Lung (tissue), 17 donors: ENCODE measurements at places on chromosomes 1 and 21. TPM values are rescaled to one million over a fixed set of nuclear protein-coding genes. Genes with fewer than 3 reads are reported as not detected.
A peak's percentile ranks its signal among the peaks of the same experiment; 100 is the strongest.

OLFML2B gene
- 11.0 TPM for total RNA-seq

SPRR1A gene
- total RNA-seq = not detected

FCRLB gene
- total RNA-seq = 0.34 TPM

GRCh38 chr1:65147424-65148177 lies 402 bp upstream of the AK4 start:
- H3K27me3 ChIP-seq = peaks cover 59% of the 10 kb centered on the region
- no peaks in the 10 kb centered on the region for H3K4me1 ChIP-seq
- peak overlapping the region; percentile 50 for H3K4me3 ChIP-seq
- H3K27ac ChIP-seq = peak overlapping the region; percentile 75

GRCh38 chr1:169390303-169390702 lies 22.3 kb downstream of the BLZF1 start:
- no peaks in the 10 kb centered on the region for H3K27me3 ChIP-seq
- H3K27ac ChIP-seq = no peak overlapping the region
- peaks cover 12% of the 10 kb centered on the region for H3K36me3 ChIP-seq
- DNase-seq = no peak

- no peak for DNase-seq
- H3K4me3 ChIP-seq = no peak overlapping the region
- H3K27me3 ChIP-seq = no peaks in the 10 kb centered on the region
- H3K27ac ChIP-seq = no peak overlapping the region
- no peaks in the 10 kb centered on the region for H3K4me1 ChIP-seq
Measured at GRCh38 chr1:153217744-153218416, 496 bp downstream of the PRR9 start.

- H3K4me3 ChIP-seq = no peak overlapping the region
- H3K4me1 ChIP-seq = peaks cover 4% of the 10 kb centered on the region
- no peaks in the 10 kb centered on the region for H3K36me3 ChIP-seq
- H3K27me3 ChIP-seq = no peaks in the 10 kb centered on the region
Measured at GRCh38 chr1:89737985-89738510, 82.8 kb upstream of the LRRC8D start.

GRCh38 chr1:216314379-216315095 lies 108.7 kb downstream of the USH2A start:
- H3K27ac ChIP-seq = no peak overlapping the region
- H3K27me3 ChIP-seq = no peaks in the 10 kb centered on the region
- no peak overlapping the region for H3K4me3 ChIP-seq
- H3K4me1 ChIP-seq = no peaks in the 10 kb centered on the region
- no peak for DNase-seq

DNA sequence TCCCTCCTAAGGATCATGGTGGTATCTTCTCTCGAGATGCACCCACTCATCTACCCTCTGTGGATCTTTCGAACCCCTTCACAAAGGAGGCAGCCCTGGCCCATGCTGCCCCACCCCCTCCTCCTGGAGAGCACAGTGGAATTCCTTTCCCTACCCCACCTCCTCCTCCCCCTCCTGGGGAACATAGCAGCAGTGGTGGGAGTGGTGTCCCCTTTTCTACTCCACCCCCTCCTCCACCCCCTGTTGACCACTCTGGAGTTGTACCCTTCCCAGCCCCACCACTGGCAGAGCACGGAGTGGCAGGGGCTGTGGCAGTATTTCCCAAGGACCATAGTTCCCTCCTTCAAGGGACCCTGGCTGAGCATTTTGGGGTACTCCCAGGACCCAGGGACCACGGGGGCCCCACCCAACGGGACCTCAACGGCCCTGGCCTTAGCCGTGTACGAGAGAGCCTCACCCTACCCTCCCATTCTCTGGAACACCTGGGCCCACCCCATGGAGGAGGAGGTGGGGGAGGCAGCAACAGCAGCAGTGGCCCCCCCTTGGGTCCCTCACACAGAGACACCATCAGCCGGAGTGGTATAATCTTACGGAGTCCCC lies 14.5 kb upstream of the TARS2 start:
- no peak overlapping the region for H3K4me3 ChIP-seq
- H3K27me3 ChIP-seq = no peaks in the 10 kb centered on the region
- no peak for DNase-seq

DNA sequence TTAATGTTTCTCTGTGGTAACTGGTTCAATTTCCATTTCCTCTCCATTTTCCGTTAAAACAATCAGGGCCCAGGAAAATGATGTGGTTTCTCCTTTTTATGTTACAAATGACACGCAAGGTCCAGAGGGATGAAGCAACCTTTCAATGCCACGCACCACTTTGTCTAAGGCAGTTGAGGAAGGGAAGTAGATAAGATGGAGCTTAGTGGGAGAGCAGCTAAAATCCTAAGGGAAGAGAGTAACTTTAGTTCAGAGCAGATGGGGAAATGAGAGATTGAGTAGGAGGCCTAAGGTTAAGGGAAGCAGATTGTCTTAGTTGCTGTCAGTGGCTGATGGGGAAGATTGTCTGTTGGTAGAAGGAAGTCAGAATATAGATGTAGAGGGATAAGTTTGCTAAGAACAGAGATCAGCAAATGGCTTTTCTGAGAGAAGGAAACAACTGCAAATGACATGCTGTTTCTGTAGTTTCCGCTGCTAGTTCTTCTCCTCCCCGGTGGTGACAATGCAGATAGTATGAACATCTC lies 660 bp downstream of the CD1C start:
- no peak for DNase-seq
- H3K27ac ChIP-seq = no peak overlapping the region
- no peaks in the 10 kb centered on the region for H3K4me1 ChIP-seq
- no peak overlapping the region for H3K4me3 ChIP-seq
- no peaks in the 10 kb centered on the region for H3K36me3 ChIP-seq
- H3K27me3 ChIP-seq = no peaks in the 10 kb centered on the region

GRCh38 chr1:195721210-195721971 lies 886.8 kb downstream of the KCNT2 start:
- no peak overlapping the region for H3K27ac ChIP-seq
- no peak for DNase-seq
- no peaks in the 10 kb centered on the region for H3K27me3 ChIP-seq
- no peak overlapping the region for H3K4me3 ChIP-seq
- H3K4me1 ChIP-seq = no peaks in the 10 kb centered on the region
- no peaks in the 10 kb centered on the region for H3K36me3 ChIP-seq

DNA sequence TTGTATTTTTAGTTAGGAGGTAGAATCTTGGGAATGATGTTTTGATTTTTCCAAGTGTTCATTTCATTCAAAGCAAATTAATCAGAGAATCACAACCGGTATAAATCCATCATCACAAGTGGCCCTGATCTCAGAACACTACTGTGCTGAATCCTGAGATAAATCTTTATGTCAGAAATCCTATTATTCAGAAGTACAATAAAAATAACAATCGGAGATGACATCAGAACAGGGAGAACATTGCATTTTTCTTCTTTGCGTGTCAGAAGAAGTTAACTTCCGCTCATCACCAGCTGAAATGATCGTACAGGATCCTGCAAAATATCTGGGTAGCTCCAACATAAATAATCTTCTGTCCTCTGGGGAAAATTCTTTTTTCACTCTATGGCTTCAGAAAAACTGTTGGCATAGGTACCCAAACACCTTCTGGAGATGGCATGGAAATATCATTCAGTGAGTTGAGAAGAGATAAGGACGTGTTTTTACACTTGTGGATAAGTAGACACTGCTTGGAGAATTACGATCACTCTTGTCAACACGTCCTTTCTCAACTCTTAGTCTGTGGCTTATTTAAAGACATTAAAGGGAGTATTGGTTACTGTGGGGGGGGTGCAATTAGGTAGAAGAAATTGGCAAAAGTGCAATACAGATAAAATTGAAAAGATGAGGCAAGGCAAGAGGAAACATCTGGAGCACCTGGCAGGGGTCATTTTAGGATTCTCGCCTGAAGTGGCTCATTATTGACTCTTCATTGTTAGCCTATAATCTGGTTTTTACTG lies 46.9 kb upstream of the SMYD2 start:
- H3K36me3 ChIP-seq = no peaks in the 10 kb centered on the region
- no peak overlapping the region for H3K4me3 ChIP-seq
- no peak for DNase-seq
- H3K27me3 ChIP-seq = no peaks in the 10 kb centered on the region
- no peak overlapping the region for H3K27ac ChIP-seq

- no peaks in the 10 kb centered on the region for H3K36me3 ChIP-seq
- H3K4me3 ChIP-seq = no peak overlapping the region
- H3K27me3 ChIP-seq = no peaks in the 10 kb centered on the region
- H3K4me1 ChIP-seq = peaks cover 5% of the 10 kb centered on the region
Measured at GRCh38 chr1:33030575-33030974, 6.1 kb downstream of the AK2 start.

- no peaks in the 10 kb centered on the region for H3K36me3 ChIP-seq
- no peak overlapping the region for H3K4me3 ChIP-seq
- no peak overlapping the region for H3K27ac ChIP-seq
- H3K4me1 ChIP-seq = peaks cover 3% of the 10 kb centered on the region
- H3K27me3 ChIP-seq = no peaks in the 10 kb centered on the region
- no peak for DNase-seq
Measured at GRCh38 chr1:246178717-246179311, 328.3 kb downstream of the SMYD3 start.

- H3K27ac ChIP-seq = no peak overlapping the region
- peaks cover 3% of the 10 kb centered on the region for H3K27me3 ChIP-seq
- no peaks in the 10 kb centered on the region for H3K36me3 ChIP-seq
- DNase-seq = peak; percentile 47
- H3K4me1 ChIP-seq = peaks cover 13% of the 10 kb centered on the region
- H3K4me3 ChIP-seq = no peak overlapping the region
Measured at GRCh38 chr1:2633936-2634491, 1.2 kb upstream of the MMEL1 start.
